ENCODE measurements at places on chromosomes 6 and 20.

- no peak for DNase-seq
Observed at GRCh38 chr6:114600381-114600780, 257.6 kb upstream of the HS3ST5 start.

DNA sequence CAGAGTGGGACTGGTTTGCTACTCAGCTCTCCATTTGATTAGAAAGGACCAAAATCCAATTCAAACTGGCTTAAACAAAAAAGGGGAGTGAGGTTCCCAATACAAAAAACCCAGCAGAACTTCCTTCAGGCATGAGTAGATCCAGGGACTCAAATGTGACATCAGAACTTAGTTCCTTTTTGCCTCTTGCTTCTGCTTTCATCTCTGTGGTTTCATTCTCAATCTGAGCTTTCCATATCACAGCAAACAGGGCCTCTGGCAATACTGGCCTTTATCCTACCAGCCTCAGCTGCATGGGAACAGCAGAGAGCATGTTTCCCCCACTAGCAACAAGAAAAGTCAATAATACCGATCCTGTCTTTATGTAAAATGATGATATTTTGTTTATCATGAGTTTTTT lies 28.6 kb upstream of the PRELID3B start:
- no peak for DNase-seq

GRCh38 chr20:25116739-25117458 lies 35.0 kb upstream of the VSX1 start:
- DNase-seq = no peak

- DNase-seq = no peak
Observed at GRCh38 chr6:133757335-133757734, 131.6 kb upstream of the TCF21 start.

DNA sequence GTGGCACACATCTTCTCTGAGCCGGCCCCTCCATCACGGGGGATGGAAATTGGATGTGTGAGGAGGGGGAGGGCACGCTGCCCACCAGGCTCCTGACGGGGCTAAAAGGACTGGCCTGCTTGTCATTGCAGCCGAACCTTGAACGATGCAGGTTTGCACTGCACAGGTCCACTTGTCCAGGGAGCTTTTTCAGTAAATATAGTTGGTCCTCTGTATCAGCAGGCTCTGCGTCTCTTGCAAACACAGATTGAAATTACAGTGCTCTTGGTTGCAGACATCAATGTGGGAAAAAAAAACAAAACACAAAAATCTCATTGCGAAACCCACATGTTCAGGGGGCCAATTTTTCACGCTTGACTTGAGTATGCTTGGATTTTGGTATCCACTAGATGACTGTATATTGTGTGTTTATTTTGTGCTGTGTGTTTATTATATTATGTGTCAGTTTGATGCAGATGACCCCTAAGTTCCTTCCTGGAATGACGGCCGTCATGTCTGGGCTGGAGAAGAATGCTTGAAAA lies 29.2 kb downstream of the ERMARD start:
- DNase-seq = no peak

- no peak for DNase-seq
Observed at GRCh38 chr6:33654831-33655554, 33.9 kb downstream of the ITPR3 start.

DNA sequence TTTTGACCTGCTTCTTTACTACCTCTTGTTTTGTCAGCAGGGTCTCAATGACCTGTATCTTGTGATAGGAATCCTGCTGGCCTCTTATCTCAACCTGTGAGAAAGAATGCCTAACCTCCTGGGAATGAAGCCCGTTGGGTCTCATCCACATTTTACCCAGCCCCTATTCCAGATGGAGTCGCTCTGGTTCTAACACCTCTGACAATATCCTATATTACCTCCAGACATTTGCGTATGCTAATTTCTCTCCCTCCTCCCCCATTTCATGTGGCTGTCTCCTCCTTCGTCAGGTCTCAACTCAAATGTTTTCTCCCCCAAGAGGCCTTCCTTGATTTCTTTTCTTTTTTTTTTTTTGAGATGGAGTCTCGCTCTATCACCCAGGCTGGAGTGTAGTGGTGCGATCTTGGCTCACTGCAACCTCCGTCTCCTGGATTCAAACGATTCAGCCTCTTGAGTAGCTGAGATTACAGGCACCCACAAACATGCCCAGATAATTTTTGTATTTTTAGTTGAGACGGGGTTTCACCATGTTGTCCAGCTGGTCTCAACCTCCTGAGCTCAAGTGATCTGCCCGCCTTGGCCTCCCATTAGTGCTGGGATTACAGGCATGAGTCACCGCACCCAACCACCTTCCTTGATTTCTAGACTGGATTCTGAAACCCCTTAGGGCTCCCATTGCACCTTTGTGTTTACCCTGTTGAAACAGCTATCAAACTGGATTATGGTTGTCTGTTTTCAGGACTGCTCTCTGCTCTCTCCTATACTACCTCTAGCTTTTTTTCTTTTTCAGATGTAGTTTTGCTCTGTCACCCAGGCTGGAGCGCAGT lies 49.5 kb upstream of the B4GALT5 start:
- no peak for DNase-seq

DNA sequence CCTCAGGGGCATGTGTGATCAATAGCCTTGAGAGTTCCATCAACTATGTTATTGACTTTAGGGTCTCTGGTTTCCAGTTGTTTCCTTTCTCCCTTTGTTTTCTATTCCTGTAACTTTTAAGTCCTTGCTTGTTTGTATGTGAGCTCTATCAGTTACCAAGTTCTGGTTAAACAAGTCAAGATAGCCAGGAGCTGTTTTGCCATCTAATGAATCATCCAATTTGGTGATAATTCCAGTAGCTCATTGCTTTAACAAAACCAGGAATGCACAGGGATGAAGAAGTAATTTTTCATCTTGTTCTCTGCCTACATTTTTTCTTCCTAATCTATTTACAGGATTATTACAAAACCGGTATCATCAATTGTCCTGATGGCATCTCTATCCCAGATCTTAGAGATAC lies 36.5 kb downstream of the KCTD20 start:
- DNase-seq = no peak

- DNase-seq = no peak
Observed at GRCh38 chr6:50337532-50338122, 287.9 kb upstream of the DEFB112 start.

- DNase-seq = no peak
Observed at GRCh38 chr20:47612670-47613069, 111.0 kb downstream of the NCOA3 start.

- DNase-seq = no peak
Observed at GRCh38 chr20:42721923-42722322, 467.8 kb downstream of the PTPRT start.

DNA sequence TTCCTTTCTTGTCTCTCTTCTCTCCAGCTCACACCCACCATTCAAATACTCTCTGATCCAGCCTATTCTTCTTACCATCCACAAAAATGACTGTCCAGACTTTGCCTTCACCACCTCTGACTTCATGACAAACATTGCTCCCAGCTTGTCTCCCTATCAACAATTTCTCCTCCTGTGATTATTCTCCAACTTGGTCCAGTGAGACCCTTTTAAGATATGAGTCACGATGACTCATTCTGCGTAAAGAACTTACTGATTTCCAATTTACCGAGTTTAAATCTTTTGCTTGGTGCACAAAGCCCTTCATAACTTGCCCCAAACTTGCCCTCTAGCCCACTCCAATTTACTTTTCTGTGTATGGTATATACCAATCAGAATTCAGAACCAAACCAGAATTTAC lies 833.2 kb downstream of the MAFB start:
- DNase-seq = no peak

GRCh38 chr6:100172322-100172713 lies 178.3 kb upstream of the MCHR2 start:
- DNase-seq = no peak

DNA sequence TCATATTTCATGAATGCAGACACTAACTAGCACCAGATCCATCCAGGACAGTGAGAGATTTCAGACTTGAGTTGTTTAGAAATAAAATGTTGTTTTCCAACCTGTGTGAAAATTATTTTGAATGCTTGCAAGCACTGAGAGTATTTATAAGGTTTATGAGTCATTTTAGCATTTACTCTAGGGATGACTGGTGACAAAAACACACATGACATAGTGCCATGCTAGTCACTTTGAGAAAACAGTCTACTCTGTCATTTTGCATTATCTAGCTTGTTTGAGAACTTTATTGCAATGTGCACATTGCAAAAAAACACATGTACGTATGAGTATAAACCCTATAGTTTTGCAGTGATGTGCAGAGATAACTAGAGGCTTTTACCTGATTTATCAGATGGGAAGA lies 456.6 kb downstream of the LMBRD1 start:
- no peak for DNase-seq

DNA sequence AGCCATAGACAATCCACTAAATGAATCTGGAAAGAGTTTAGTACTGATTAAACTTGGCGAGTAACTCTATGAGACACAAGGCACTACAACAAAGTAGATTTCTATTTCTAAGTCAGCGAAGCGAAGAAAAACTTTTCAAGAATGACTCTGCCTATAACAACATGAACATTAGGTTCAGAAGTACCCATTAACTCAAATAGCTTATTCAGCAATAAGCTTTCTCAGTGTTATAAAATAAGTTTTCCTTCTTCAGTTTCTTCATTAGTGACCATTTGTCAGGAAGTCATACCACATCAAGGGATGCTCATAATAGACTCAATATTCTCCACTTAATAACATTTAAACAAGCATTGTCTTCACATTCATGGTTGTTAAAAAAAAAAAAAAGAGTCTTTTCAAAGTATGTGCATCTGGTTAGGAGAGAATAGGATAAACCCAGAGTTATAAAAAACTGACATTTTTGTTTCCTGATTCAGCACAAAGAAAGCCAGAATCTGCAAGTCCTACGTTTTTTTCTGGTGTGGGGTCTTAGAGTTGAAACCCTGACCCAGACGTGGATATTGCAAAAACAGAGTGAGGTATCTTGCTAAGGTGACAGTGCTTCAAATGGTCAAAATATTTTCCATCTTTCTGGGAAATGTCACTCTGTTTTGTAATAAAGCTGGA lies 148.2 kb upstream of the PREP start:
- DNase-seq = no peak

DNA sequence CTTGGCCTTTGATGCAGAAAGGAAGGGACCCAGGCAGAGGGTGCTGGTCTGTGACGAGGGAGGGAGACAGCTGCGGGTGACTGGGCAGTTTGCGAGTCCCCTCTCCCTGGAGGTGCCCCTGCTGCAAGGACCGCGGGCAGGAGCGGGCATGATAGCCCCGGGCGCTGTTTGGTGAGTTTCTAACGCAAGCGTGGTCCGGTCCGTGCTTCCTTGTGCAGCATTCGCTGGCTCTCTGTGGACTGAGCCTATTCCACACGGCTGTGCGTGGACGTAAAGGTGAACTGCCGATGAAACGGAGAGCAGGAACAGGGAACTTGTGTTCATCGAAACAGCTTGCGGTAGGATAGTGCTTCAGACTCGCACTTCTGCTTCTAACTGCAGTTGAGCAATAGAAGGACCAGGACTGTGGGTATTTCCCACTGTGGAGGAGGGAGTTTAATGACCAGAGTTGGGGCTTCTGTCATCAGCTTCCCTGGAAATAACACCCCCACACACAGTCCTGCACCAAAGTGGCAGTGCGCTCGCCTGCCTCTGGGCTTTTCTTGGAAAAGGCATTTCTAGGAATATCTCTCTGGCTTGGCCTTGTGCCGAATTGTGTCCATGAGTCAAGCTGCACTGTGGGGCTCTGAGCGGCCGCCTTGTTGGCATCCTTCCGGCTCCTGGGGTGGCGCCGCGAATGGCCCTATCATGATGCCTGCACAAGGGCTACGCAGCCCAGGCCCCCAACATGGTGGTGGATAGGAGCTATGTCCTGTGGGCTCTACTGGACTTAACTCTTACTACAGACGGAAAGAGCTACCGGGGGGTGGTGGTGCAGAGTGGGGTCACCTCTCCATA lies 48.9 kb downstream of the DUSP22 start:
- no peak for DNase-seq

DNA sequence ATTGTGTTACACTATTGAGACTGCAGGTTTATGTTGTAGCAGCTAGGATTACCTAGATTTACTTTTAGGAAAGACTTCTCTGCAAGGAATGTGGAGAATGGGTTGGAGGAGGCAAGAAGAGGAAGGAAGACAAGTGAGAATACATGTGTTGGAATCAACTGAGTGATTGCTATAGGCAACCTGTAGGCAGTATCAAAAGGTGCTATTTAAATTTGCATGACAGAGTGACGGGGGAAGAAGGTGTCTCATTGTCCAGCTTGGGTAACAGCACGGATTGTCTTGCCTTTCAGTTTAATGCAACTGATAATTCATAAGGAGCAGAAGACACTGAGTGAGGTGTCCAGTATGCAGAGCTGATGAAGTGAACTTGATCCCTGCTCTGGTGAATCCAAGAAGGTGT lies 19.4 kb downstream of the SERPINB9 start:
- no peak for DNase-seq

DNA sequence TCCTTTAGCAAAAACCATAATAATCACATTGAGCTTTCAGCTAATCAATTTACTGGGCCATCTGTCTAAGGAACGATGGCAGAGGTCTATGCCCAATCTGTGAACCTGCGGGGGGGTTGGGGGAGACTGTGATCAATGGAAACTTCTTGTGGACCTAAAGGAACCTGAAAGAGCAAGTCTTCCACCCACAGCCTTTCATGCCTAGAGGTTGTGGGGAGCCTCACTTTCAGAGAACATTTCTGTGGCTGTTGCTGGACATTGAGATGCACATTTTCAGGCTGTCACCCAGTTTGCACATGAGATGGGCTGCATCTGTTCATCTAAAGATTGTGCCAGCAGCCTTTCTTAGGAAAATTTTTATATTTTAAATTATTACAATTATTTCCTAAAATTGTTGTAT lies 310.0 kb upstream of the SPTLC3 start:
- no peak for DNase-seq

DNA sequence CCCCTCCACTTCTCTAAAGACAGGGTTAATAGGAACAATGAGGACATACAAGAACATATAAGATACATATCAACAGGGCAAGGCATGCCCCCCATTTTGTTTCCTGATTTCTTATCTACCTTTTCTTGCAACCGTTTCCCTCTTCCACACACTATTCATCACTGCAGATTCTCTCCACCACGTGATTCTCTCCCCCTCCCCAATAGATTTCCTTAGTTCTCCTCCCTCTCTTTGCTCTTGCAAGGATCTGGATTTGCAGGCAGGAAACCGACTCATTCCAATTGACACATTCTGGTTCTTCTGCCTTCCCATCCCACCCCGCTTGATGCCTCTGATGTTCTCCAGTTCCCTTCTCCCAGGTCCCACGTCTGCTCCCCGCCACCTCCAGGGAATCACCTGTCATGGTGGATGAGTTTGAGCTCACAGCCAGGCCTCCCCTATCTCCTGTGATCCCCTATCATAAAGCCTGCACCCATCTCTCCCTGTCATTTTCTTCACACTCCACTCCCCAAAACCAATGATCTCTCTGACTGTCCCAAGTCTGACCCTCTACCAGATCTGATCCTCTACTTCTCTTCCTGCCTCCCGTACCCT lies 7.5 kb downstream of the GABBR1 start:
- no peak for DNase-seq

- DNase-seq = no peak
Observed at GRCh38 chr6:19465760-19466159, 371.4 kb upstream of the ID4 start.

Measured in NK-92 treated with Interleukin-12 subunit alpha and Interleukin-12 subunit beta, amount 100 ng/mL, for 24 hours (cell line).